ENCODE measurements at places on chromosomes 5 and 9.

DNA sequence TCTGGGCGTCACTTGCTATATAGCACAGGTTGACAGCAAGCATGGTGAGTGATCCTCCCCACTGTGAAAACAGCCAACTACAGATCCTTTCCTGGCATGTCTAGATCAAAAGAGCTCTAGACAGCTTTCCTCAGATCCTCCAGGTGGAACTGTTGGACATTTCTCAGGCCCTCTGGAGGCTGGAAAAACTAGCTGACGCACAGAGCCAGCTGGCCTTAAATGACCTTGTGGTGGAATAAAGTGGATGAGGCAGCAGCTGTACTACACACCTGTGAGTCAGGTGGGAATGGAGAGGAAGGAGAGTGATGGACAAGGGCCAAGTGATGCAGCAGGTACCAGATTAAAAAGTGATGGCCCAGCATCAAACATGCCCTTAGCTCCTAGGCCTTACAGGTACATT is 172.7 kb downstream of the TRIM32 start:
- DNase-seq: no peak

DNA sequence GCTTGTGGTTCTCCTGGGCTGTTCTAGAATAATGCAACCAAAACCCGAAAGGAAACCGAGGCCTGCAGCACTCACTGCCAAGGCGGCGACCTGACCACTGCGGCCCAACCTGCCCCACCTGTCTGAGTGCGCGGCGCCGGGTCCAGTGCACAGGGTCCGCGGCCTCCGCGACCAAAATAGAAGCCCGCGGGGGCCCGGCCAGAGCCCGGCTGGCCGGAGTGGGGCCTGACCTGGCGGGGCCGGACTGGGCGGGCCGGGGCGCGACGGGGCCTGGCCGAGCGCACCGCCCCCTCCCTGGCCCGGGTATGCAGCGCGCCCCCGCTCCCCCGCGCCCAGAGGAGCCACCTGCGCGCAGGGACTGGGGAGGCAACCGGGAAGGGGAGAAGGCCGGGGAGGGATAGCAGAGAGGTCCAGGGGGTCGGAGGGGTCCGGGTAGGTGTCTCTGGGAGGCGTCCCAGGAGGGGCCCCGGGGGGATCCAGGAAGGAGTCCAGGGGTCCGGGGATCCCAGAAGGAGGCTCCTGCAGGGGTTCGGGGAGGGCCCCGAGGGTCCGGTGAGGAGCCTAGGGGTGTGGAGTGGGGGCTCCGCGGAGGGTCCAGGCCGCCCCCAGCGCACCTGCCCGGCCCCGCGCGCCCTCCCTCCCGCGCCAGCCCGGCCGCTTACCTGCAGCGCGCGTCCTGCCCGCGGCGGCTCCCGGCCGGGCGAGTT is 503 bp downstream of the SEMA4D start:
- no peak for DNase-seq

- no peak for DNase-seq
These were observed 18.8 kb downstream of the COL5A1 start for GRCh38 chr9:134660407-134660806.

- no peak for DNase-seq
These were observed 14.8 kb upstream of the COL5A1 start for GRCh38 chr9:134626571-134627416.

GRCh38 chr5:176352116-176352878 is 9.3 kb downstream of the KIAA1191 start:
- DNase-seq: peak; percentile 11

DNA sequence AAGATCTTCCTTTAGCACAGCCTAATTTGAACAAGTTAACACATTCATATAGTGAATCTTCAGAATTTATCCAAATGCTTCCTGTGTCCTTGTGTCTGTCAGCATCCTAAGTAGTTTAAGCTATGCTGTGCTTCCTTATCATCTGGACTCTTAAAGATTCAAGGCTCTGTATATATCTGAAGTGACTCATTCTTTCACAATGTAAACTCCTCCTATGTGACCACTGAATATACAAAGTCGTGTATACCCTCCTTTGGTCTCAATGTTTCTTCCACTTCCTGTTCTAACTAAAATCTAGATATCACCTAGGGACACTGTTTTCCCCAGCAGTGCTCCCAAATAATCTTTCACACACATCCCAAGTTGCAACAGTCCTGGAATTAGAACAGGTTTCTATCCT is 935.7 kb upstream of the NUDT12 start:
- no peak for DNase-seq

GRCh38 chr9:68493958-68494577 is 46.6 kb downstream of the TMEM252 start:
- DNase-seq: no peak

GRCh38 chr5:131394128-131394527 is 130.3 kb downstream of the CDC42SE2 start:
- peak; percentile 75 for DNase-seq

GRCh38 chr5:148499452-148499851 is 115.7 kb downstream of the FBXO38 start:
- DNase-seq: no peak

DNA sequence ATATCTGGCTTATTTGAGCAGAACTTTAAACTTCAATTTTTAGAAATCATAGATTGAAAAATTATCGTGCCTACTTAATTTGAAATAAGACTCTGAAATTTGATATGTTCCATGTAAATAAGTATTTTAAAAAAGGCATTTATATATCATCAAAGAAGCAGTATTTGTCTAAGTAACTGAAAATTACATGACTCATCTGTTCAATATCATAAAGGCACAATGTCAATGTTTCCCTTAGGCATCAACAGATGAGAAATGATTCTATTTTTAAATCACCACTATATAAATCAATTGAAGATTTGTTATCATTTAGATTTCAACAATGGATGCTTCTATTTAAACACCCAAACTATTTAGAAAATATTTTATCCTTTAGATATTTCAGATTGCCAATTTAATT is 142.9 kb upstream of the POU5F2 start:
- no peak for DNase-seq

DNA sequence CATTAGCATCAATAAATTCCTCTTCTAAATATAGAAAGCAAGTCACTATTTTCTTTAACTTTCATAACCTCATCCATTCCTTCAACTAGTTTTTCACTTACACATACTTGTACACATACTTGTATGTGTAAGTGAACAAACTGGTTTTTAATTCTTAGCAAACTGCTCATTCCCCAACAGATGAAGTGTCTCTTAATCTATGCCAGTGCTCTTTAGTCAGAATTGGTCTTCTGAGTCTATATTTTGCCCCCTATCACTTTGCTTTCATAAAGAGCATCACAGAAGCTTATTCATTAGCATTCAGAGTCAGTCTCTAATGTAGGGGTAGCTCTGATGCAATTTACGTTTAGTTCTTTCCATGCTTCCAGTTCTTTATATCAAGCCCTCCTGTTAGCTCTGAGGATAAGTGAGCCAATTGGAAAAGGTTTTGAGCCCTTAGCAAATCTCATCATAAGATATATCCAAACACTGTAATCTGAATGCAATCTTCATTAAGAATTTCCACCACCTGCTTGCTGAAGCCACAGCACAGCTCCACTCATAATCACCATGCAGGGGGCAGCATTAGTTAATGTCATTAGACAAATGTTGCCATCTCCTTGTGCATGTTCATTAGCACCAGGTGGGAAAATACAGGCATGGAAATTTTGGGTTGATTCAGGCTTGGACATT is 178.5 kb upstream of the SLC24A2 start:
- no peak for DNase-seq

- peak; percentile 19 for DNase-seq
These were observed 106.2 kb downstream of the KLHL3 start for GRCh38 chr5:137629646-137630045.

DNA sequence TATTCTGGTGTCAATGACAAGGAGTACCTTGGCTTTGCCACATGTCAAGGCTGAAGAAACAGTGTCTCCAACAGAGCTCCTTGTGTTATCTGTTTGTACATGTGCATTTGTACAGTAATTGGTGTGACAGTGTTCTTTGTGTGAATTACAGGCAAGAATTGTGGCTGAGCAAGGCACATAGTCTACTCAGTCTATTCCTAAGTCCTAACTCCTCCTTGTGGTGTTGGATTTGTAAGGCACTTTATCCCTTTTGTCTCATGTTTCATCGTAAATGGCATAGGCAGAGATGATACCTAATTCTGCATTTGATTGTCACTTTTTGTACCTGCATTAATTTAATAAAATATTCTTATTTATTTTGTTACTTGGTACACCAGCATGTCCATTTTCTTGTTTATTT is 19.8 kb downstream of the CD274 start:
- no peak for DNase-seq

GRCh38 chr5:58983526-58984452 is 400.9 kb downstream of the RAB3C start:
- DNase-seq: no peak

- no peak for DNase-seq
These were observed 182.5 kb downstream of the ADGRV1 start for GRCh38 chr5:90741022-90741564.

- no peak for DNase-seq
These were observed 9.7 kb upstream of the ANKDD1B start for GRCh38 chr5:75601567-75601966.

DNA sequence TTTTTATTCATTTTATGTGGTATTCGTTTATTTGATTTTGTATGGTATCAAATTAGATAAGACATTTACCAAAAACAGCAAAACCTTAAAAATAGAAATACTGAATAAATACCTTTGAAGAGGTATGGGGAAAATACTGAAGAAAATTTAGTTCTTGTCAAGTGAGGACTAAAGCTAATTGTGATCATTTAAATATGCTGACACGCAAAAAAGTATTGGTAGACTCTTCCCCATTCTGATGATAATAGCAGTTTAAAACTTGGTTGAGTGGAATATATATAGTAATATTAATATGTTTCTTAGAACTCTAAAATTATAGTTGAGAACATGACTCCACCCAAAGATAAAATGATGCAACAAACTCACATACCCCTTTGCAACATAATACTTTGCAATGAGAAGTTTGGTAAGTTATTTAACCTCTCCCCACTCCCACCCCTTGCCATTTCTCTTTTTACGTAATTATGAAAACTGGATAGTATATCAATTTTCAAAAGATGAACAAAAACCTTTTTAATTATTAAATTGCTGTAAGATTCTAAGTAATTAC is 30.1 kb upstream of the SNX24 start:
- no peak for DNase-seq

GRCh38 chr5:98750693-98751092 is 22.8 kb upstream of the RGMB start:
- DNase-seq: no peak

GRCh38 chr5:53943938-53944337 is 366.4 kb downstream of the ARL15 start:
- DNase-seq: no peak

GRCh38 chr5:96236051-96236450 is 197.0 kb downstream of the PCSK1 start:
- no peak for DNase-seq

- DNase-seq: no peak
These were observed 369.9 kb downstream of the DNAH5 start for GRCh38 chr5:13574574-13574973.

DNA sequence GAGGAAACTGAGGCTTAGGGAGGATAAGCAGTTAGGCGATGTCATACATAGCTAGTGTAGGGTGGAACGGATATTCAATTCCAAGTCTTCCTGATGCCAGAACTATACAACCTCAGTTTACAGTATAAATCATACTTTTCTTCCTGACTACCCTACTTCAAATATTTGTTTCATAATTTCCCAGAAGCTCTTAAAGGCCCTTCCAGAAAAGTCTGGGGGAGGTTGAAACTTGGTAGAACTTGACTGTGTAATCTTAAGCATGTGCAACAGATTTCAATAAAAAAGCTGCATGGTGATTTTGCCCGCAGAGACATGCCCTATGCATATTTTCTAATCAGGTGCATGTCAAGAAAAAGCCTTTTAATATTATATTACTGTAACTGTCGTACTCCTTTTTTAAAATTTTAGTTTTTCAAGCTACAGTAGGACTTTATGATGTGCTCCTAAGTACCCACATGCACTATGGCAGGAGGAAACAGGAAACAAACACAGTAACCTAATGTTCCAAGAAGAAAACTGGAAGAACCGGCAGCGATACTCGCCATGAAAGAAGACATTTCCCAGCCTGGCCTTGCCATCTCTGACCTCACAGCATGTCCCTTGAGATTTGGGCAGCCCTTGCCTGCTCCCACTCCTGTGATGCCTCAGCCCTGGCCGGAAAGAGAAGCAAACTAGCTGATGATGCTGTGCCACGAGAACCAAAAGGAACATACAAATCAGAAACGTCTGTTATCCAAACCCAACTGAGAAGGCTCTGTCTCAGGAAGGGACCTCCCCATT is 266.0 kb downstream of the EFNA5 start:
- DNase-seq: no peak

GRCh38 chr9:8655071-8655470 is 855.5 kb upstream of the DMAC1 start:
- DNase-seq: no peak

DNA sequence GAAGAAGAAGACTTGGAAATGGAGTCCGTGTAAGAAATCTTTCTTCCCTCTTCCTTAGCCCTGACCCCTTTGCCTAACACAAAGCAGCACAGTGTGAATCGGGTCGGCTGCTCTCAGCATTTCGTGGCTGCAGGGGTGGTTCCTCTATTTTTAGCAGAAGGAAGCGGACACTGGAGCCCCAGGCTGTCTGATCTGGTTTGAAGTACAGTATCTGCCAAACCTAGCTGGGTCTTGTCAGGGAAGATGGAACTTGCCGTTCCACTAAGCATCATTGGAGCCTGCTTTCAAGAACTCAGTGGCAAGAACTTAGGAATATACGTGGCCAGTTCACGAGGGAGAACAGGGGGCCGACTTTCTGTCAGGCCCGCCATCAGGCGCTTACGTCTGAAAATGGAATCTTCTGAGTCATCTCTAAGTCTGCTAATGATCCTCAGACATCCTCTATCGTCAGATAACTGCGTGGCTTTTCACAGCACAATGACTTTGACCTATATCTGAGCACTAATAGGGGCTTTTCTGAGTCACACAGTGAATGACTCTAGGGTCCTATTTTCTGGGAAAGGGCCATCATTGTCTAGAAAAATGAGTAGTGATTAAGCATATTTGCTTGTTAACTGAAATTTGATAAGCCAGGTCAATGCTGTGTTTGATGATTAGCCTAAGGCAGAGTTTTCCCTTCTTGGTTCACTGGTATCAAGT is 43.3 kb upstream of the NCS1 start:
- DNase-seq: peak; percentile 95

DNA sequence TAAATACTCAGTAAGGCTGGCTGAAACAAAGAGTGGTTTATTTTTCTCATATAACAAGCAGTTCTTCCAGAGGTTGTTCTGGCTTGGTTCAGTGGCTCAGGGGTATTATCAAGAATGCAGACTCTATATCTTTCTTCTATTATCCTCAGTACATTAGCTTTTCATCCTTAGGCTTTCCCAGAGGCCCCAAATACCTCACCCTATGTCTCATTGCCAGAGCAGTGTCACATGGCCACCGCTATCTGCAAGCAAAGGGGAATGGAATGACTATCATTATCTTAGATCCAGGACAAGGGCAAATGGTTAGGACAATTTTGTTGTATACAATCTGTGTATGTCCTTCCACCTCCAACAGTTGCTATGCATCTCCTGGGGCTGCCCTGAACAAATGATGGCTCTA is 69.0 kb upstream of the SNX2 start:
- DNase-seq: no peak

DNA sequence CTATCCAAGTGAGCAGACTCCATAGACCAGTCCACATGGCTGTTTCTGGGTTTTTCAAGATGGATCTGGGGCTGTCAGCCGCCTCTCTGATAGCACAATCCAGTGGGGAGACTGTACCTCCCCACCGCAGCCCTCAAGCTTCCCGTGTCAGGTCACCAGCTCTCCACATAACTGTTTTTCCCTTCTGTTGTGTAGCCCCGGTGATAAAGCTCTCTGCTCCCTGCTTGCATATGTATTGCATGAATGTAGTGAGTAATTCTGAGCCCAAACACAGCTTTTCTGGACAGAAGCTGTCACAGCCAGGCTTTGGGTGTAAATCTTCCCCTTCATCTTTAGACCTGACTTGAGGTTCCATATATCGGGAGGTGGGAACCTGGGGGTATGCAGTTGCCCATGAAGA is 23.1 kb upstream of the CFAP157 start:
- DNase-seq: no peak
